Activated naive CD8-positive, alpha-beta T cell treated with anti-CD3 and anti-CD28 coated beads, Interleukin-2, amount 50 U/mL, for 24 hours (primary cell): ENCODE measurements at places on chromosomes 3 and 15.

- no peak overlapping the region for H3K27ac ChIP-seq
- no peaks in the 10 kb centered on the region for H3K27me3 ChIP-seq
- peaks cover 40% of the 10 kb centered on the region for H3K4me1 ChIP-seq
- H3K4me3 ChIP-seq, result no peak overlapping the region
- H3K36me3 ChIP-seq, result peaks cover 20% of the 10 kb centered on the region
Measured at GRCh38 chr3:155843569-155843968, 10.7 kb downstream of the SLC33A1 start.

GRCh38 chr3:42807929-42808328 lies 1.3 kb upstream of the ACKR2 start:
- peaks cover 10% of the 10 kb centered on the region for H3K27me3 ChIP-seq
- H3K36me3 ChIP-seq, result peaks cover 2% of the 10 kb centered on the region
- DNase-seq, result no peak
- H3K4me3 ChIP-seq, result no peak overlapping the region
- H3K27ac ChIP-seq, result no peak overlapping the region

DNA sequence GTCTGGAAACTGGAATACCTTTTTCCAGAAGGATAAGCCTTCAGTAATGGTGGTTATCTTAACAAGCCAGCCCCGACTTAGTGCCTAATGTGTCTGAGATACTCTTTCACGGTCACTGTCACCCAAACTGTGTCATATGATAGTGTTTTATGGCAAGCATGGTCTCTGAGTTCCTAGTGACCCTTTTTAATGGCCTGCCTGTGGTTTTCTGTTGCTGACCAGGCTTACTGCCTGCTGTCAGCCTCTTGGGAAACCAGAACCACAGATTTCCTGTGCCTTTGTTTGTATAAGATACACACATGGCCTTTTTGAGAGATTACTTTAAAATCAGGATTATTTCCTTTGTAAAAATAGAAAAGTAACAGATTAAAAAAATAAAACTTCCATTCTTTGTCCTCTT lies 22.4 kb downstream of the HPS3 start:
- no peak overlapping the region for H3K4me3 ChIP-seq
- no peaks in the 10 kb centered on the region for H3K27me3 ChIP-seq
- H3K4me1 ChIP-seq, result peaks cover 17% of the 10 kb centered on the region
- DNase-seq, result no peak
- H3K27ac ChIP-seq, result peak overlapping the region; percentile 46

DNA sequence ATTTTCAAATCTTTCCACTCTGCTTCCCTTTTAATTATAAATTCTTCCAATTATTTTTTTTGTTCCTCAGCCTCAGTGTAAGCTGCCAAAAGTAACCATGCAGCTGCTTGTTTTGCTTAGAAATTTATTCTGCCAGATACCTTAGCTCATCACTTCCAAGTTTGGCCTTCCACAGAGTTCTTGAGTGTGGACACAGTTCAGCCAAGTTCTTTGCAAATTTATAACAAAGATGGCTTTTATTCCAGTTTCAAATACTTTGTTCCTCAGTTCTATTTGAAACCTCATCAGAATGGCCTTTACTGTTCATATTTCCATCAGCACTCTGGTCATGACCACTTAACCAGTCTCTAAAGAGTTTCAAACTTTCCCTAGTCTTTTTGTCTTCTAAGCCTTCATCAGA lies 10.3 kb downstream of the RTP1 start:
- H3K27ac ChIP-seq, result no peak overlapping the region
- H3K4me3 ChIP-seq, result no peak overlapping the region
- DNase-seq, result no peak
- H3K4me1 ChIP-seq, result no peaks in the 10 kb centered on the region

DNA sequence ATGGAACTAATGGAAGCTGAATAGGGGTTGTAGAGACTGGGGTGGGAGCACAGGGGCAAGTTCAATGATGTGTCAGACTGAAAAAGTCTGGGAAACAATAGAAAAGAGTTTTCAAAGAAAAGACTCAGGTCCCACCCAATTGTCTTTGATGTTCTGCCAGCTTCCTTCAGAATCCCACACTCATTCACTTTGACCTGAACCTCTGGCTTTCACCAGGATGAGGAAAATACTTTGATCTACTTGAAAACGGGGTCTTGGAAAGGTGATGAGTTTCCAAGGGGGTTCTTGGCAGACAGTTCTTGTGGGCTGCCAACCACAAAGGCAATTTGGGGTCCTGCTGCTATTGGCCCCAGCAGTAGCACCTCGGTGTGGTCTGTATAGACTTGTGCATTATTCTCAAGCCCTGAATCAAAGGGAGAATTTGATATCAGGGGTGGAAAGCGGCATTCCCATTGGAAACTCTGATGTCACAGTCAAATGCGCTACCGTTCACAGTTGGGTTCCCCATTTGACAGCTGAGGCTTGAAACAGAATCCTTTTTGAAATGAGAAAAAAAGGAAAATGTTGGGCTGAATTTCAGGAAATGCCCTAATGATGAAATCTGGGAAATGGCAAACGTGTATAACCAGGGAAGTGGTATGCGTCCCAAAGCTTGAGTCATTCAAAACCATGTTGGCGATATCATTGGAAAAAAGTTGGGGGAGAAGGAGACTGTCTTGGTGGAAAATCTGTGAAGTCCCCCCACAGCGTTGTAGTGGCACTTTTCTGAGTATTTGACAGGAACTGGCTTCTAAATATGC lies 229.2 kb upstream of the LRTM1 start:
- no peak overlapping the region for H3K27ac ChIP-seq
- no peak for DNase-seq
- no peaks in the 10 kb centered on the region for H3K36me3 ChIP-seq
- no peak overlapping the region for H3K4me3 ChIP-seq

GRCh38 chr3:45647148-45647619 lies 42.0 kb upstream of the SACM1L start:
- H3K36me3 ChIP-seq, result peaks cover 31% of the 10 kb centered on the region
- H3K27ac ChIP-seq, result no peak overlapping the region
- no peak overlapping the region for H3K4me3 ChIP-seq
- peaks cover 10% of the 10 kb centered on the region for H3K4me1 ChIP-seq

GRCh38 chr15:50055750-50056157 lies 63.3 kb downstream of the ATP8B4 start:
- peaks cover 11% of the 10 kb centered on the region for H3K4me1 ChIP-seq
- H3K36me3 ChIP-seq, result no peaks in the 10 kb centered on the region
- no peak overlapping the region for H3K27ac ChIP-seq
- H3K27me3 ChIP-seq, result peaks cover 7% of the 10 kb centered on the region

- peaks cover 73% of the 10 kb centered on the region for H3K36me3 ChIP-seq
- H3K27ac ChIP-seq, result peak overlapping the region; percentile 54
- no peaks in the 10 kb centered on the region for H3K27me3 ChIP-seq
- peaks cover 20% of the 10 kb centered on the region for H3K4me1 ChIP-seq
Measured at GRCh38 chr3:187072102-187072501, 67.2 kb downstream of the RPL39L start.

DNA sequence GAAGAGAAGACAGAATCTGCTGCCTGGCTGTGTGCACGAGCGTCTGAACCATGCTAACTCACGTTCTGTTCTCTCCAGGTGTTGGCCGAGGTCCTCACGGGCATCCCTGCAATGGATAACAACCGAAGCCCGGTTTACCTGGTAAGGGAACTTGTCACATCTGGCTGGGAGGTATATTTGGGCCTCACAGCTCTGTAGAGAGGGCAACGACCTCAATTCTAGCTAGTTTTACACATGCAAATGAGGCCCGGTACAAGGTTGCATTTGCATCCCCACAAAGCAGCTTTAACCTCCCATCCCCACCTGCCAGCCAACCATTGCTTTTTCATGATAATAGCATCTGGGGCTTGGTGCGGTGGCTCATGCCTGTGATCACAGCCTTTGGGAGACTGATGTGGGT lies 22.0 kb upstream of the TATDN2 start:
- H3K27ac ChIP-seq, result no peak overlapping the region
- H3K4me1 ChIP-seq, result peaks cover 70% of the 10 kb centered on the region
- H3K4me3 ChIP-seq, result no peak overlapping the region
- no peak for DNase-seq

DNA sequence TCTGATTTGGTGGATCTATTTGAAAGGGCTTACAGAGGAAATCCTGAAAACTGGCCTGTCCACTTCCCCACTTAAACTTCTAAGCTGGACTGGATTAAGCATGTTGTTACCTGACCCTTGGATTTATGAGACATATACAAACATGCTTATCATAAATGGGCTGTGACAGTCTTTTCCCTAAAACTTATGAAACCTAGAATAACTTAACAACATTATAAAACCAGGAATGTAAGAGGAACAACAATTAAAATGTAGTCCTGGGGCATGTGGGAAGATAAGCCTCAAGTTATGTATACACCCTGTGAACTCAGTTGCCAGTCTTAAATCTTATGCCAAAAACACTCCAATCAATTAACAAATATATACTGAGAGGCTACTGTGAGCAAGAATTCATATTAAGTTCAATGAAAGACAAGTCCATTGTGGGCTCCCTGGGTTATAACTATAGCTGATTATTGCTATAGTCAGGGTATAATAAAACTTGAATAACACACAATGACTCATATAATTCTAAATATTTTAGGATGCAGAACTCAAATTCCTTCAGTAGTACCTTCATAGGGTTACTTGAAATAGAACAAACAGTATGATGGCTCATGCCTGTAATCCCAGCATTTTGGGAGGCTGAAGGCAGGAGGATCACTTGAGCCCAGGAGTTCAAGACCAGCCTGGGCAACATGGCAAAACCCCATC lies 87.2 kb upstream of the PPIB start:
- peaks cover 45% of the 10 kb centered on the region for H3K4me1 ChIP-seq
- no peak for DNase-seq
- H3K27ac ChIP-seq, result no peak overlapping the region
- H3K36me3 ChIP-seq, result peaks cover 23% of the 10 kb centered on the region
- no peak overlapping the region for H3K4me3 ChIP-seq

DNA sequence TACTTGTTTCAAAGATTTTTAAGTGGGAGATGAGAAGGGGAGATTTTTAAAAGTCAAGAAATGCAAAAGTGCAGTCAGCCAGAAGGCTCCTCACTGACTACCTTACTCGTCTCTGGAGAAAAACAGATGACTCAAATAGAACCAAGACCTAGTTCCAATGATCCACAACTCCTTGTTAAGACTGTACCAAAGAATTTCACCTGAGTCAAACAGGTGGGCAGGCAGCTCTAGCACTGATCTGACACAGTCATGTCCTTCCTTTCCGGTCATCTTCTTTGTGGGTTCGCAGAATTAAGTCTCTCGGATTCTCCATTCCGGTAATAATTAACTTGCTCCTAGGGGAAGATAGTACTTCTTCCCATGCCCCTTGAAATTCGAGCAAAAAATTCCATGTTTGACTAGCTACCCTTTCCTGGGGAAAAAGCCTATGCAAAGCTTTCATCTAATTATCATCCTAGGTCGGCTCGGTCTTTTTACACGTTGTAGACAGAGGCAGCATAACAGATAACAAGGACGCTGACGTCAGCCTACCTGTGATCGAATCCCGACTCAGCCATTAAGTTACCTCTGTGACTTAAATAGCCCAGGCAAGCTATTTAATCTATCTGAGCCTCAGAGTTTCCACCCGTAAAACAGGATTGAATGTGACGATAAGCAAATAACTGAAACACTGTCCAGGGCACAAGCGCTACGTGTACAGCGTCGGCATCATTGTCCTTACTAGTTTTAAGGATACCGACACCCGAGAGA lies 758 bp downstream of the SELENOK start:
- peak; percentile 34 for DNase-seq
- H3K4me3 ChIP-seq, result peak overlapping the region; percentile 91
- peak overlapping the region; percentile 95 for H3K27ac ChIP-seq
- peaks cover 54% of the 10 kb centered on the region for H3K4me1 ChIP-seq
- peaks cover 7% of the 10 kb centered on the region for H3K27me3 ChIP-seq
- H3K36me3 ChIP-seq, result peaks cover 42% of the 10 kb centered on the region

DNA sequence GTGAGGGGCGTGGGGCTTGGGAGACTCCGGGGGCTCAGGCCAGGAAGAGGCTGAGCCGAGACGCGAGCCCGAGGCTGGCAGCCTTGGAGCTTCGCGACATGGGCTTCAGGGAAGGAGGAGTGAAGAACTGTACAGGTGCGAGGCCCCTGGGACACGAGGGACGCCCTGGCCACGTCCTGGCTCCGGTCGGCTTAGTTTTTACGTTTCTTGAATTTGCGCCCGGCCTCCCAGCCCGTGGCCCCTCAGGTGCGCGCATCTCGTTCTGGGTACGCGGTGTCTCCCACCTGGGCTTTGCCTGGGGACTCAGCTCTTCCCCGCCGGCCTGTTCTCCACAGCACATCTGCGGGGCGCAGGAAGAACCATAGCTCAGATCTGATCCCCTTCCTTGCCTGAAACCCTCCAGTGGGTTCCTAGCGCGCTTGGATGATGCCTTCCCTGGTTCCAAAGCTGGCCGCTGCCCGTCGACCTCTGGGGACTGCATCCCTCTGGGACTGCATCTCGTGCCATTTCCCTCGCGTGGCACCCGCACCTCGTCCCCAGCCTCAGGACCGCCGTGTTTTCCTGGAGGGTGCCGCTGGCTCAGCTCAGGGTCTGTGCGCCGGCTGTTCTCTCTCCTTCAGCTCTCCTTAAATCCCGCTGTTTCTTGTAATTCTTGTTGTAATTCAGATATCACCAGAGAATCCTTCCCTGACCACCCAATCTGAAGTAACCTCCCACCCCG lies 614 bp downstream of the CHCHD6 start:
- H3K4me1 ChIP-seq, result peaks cover 19% of the 10 kb centered on the region
- H3K4me3 ChIP-seq, result peak overlapping the region; percentile 92
- peak overlapping the region; percentile 60 for H3K27ac ChIP-seq
- peaks cover 8% of the 10 kb centered on the region for H3K36me3 ChIP-seq
- no peak for DNase-seq
- peaks cover 19% of the 10 kb centered on the region for H3K27me3 ChIP-seq

- H3K4me1 ChIP-seq, result peaks cover 16% of the 10 kb centered on the region
- H3K27me3 ChIP-seq, result peaks cover 40% of the 10 kb centered on the region
- no peak for DNase-seq
- no peaks in the 10 kb centered on the region for H3K36me3 ChIP-seq
- no peak overlapping the region for H3K4me3 ChIP-seq
Measured at GRCh38 chr3:183180110-183180783, 17.7 kb upstream of the LAMP3 start.

DNA sequence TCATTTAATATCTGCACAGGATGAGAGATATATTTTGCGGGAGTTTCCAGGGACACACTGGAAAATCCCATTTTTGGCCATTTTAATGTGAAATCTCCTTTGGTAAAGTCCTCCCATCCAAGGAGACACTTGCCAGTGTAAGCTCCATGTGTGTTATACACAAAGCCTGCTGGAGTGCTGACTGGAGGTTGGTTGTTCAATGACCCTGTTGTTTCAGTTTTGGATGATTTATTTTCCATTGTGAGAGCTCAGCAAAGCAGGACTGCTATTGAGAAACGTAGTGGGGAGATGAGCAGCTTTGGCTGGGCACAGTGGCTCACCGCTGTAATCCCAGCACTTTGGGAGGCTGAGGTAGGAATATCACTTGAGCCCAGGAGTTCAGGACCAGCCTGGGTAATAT lies 127.7 kb downstream of the NUP210 start:
- H3K4me3 ChIP-seq, result no peak overlapping the region
- no peaks in the 10 kb centered on the region for H3K36me3 ChIP-seq
- H3K27ac ChIP-seq, result no peak overlapping the region
- peaks cover 6% of the 10 kb centered on the region for H3K4me1 ChIP-seq
- no peak for DNase-seq
- peaks cover 26% of the 10 kb centered on the region for H3K27me3 ChIP-seq
